ENCODE measurements at places on chromosomes 1 and 21.

DNA sequence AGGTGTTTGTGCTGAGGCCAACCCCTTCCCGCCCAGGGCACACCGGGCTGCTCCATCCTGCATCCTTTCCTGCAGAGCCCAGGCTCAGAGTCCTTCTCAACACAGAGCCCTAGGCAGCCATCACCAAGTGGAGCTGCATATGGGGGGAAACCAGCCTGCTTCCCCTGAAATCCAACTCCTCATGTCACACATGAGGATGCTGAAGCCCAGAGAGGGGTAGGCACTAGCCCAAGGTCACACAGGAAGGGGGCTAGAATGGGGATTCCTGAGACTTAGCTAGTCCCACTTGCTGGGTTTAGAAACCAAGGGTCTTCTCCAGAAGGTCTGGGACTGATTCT is 5.5 kb upstream of the TNFRSF1B start:
- DNase-seq, result no peak

GRCh38 chr1:21255284-21255942 is 34.9 kb downstream of the ECE1 start:
- DNase-seq, result peak; percentile 56

DNA sequence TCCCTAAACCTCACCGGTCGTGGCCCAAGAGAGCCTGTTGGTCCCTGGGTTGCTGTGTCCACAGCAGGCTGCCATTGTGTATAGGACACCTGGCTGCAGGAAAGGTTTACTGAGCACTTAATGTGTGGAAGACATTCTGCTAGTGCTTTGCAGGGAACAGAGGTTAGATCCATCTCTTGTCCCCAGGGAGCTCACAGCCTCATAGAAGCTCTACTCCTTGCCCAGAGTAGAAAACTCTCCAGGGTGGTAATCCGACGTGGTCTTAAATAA is 16.9 kb upstream of the ALPL start:
- DNase-seq, result no peak

GRCh38 chr1:213484333-213484732 is 433.3 kb downstream of the RPS6KC1 start:
- no peak for DNase-seq

- no peak for DNase-seq
Observed at GRCh38 chr1:151142411-151143056, 3.9 kb downstream of the SEMA6C start.

DNA sequence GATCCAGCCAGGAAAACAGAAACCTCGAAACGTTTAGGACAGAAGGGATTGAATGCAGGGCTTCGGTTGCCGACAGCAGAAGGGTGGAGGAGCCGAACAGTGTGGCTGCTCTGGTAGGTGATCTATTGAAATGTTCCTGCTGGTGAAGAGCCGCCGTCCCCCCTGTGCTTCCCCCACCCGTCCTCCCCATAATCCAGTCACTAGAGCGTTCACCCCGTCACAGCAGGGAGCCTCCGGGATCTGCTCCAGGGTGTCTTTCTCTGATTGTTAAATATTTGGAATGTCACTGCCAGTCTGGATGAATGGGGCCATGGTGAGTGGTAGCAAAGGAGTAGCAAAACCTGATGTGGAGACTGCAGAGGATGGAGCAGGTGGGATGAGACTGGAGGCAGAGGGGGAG is 255.1 kb upstream of the CSF3R start:
- DNase-seq, result no peak

DNA sequence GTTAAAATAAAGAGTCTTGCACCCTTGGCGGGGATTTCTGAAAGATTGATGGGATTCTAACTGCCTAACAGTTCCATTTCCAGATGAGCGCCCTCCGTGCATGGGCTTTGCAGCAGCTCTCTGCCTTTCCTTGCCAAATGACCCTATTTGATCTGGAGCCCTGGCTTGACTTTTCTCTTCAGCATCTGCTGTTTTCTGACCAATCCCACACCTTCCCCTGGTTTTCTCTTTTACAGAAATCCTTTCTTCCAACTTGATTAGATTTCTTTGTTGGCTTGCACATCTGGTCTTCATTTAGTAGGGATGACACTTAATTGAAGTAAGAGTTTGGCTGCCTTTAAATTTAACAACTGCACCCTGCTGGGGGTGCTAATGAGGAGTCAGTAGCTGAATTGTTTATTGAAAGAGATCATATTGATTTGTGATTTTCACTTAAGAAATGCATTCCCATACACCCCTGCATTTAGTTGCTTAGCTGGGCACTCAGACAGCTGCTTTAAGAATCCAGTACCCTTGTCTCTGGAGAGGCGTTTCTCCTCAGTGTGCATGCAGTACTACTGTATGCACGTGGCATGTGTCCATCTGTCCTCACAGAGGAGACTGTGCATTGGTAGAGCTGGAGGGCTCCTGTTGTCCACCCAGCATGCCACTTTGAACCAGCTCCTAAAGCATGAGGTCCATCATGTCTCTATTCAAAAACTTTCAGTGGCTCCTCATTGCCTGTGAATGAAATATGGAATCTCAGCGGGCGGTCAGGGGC is 99.7 kb downstream of the NOS1AP start:
- peak; percentile 48 for DNase-seq

DNA sequence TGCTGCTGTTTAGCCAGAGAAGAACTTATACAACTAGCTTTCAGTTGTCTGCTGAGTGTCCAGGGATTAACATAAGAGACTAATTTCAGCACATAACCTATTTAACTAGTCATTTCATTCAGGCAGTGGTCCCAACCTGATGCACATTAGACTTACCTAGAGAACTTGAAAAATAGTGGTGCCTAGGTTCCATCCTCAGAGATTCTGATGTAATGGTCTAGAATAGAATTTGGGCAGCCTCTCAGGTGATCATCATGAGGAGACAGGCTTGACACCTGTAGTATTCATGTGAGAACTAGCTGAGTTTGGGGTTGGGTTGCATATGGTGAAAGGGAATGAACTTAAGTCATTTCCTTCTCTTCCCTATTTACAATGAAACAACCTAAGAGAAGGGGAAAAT is 24.8 kb downstream of the CNST start:
- DNase-seq, result no peak

DNA sequence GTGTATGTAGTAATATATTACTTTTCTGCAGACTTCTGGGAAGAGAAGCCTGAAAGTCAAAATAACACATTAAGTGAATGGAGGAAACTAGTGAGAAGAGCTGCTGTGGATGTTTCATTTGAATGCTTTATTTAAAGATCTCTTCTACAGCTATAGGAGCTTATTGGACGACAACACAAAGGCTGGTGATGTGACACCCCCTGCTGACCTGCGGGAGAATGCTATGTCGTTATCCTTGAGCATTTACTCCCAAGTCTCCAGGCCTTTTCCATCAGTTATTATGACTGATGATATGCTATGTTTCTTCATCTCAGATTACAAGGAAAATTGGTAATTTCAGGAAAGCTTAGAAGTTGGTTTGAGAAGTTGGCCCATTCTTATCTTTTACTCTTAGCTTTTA is 22.3 kb upstream of the PLA2G4A start:
- no peak for DNase-seq

DNA sequence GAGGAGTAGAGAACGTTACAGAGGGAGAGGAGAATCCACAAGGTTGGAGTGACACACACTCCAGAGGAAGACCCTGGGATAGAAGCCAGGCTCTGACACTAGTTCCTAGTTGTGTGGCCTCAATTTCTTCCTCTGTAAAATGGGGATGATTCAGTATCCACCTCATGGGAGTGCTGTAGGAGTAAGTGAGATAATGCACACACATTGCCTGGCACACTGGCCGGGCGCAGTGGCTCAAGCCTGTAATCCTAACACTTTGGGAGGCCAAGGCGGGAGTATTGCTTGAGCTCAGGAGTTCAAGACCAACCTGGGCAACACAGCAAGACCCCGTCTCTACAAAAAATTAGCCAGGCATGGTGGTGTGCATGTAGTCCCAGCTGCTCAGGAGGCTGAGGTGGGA is 8.9 kb downstream of the KIF17 start:
- DNase-seq, result no peak

- no peak for DNase-seq
Observed at GRCh38 chr1:23337869-23338268, 6.2 kb downstream of the HNRNPR start.

- DNase-seq, result no peak
Observed at GRCh38 chr21:37546299-37546908, 179.8 kb downstream of the DYRK1A start.

GRCh38 chr1:47859092-47859743 is 138.0 kb downstream of the TRABD2B start:
- no peak for DNase-seq

DNA sequence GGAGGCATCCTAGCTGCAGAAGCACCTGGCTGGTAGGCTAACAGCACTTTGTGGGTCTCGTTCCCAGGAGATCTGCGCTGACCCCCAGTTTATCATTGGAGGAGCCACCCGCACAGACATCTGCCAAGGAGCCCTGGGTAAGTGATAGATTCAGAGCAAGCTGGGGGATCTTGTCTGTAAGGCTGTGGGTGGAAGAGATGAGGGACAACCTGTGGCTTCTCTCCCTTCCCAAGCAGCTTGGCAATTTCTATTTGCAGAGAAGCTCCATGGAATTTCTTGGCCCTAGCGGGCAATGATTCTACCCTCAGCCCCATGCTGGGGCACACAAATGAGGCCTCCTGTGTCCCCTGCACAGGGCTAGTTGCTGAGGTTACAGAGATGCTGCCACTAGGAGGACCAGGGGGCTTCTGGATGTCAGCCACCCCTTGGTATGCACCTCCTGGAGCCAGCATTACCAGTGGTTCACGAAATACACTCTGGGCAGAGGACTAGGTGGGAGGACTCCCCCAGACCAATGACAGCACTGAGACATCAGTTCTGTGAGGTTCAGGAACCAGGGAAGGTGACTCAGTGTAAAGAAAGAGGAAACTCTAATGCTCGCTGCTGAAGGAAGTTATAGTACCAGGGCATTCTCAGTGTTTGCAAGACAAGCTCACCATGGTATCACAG is 5.5 kb downstream of the CAPN2 start:
- DNase-seq, result no peak

DNA sequence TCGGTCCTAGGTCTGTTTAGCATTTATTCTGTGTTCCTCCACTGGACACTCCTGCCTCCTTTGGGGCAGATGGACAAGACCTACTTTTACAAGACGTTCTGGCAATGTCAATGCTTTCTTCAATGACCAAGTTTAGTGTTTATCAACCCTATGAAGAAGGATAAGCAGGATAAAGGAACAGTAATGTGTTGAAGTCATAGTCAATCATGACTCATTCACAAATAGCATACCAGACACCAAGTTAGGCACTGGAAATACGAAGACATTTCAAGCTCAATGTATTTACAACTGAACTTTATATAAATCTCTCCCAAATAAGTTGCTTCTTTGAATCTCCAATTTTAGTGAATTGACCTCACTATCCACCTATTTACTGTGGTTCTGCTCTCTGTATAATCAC is 4.8 kb upstream of the SLC35D1 start:
- DNase-seq, result no peak

GRCh38 chr1:196152975-196153374 is 455.3 kb downstream of the KCNT2 start:
- no peak for DNase-seq

GRCh38 chr1:71882226-71882625 is 400.1 kb downstream of the NEGR1 start:
- DNase-seq, result no peak

- DNase-seq, result no peak
Observed at GRCh38 chr1:204709960-204710912, 24.7 kb upstream of the LRRN2 start.

DNA sequence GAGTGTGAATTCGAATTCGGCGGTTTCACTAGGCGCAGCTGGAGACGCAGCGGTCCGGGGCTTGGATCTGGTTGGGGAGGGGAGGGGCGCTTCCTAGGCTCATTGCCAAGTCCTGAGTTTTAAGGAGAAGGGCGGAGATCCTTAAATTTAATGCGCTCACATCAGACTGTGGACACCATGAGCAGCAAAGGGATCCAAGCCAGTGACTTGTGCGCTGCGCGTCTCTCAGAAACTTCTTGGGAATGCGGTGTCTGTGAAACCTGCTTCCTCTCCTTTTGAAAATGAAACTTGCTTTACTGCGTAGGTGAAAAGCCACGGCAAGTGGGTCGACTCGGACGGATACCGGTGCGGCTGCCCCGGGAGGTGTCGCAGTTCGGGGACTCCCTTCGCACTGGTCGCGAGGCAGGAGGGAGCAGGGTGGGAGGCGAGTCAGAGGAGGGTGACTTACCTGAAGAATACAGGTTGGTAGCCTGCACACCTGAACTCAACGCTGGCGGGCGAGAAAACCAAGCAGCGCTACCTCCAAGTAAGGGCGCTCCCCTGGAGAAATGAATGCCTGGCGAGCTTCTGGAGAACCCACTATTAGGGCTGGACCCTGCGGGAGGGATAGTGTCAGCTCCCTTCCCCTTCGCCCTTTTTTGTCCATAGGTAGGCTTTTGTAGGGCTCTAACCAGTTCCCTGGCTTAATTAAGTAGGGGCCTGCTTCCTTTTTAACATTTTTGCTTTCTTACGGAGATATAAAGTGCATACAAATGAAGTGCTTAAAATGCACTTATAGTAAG is 992 bp downstream of the TENT5C start:
- no peak for DNase-seq

GRCh38 chr1:110879758-110880606 is 7.0 kb downstream of the CD53 start:
- no peak for DNase-seq

DNA sequence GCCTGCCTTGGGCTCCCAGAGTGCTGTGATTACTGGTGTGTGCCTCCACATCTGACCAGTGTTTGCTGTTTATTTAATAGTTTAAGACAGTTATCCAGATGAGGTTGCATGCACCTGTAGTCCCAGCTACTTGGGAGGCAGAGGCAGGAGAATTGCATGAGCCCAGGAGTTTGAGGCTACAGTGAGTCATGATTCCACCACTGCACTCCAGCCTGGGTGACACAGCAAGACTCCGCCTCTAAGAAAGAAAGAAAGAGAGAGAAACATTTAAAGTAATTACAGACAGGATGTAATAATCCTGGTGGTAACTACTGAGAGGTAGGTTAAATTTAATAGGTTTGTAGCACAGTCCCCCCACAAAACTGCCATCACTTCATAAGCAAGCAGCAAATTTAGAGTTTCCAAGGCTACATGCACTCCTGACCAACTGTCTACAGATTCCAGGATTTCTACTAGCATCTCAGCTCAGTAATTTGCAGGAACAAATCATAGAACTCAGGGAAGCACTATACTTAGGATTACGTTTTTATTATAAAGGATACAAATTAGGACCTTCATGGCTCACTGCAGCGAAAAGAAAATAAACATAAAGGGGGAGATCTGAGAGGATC is 89.6 kb downstream of the PKN2 start:
- no peak for DNase-seq

DNA sequence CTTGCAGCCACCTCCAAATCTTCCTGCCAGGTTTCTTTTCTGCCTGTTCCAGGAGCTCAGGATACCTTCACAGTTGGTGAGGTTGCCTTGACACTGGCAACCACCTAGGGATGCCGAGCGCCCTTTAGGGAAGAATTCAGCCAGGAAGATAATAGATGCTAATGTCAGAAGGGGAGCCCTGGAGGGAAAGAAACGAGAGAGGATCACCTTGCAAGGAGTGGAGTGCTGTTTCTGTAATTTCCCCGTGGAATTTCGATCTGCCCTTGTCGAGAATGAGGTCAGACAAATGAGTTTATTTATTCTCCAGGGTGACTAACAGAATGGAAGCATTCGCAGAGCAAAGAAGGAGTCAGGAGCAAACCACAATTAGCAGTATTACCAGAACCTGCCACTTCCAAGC is 315.8 kb upstream of the KAZN start:
- no peak for DNase-seq

GRCh38 chr1:37755951-37756560 is 8.9 kb downstream of the EPHA10 start:
- DNase-seq, result no peak

- no peak for DNase-seq
Observed at GRCh38 chr1:33339413-33339812, 18.5 kb upstream of the A3GALT2 start.

- DNase-seq, result no peak
Observed at GRCh38 chr1:110684491-110684890, 9.8 kb upstream of the KCNA3 start.

- no peak for DNase-seq
Observed at GRCh38 chr1:43953361-43953760, 6.6 kb downstream of the IPO13 start.

Measured in fibroblast of skin of left biceps (primary cell).